Uterus (tissue), 4 donors: ENCODE measurements at places on chromosomes 2 and 18. TPM values are rescaled to one million over a fixed set of nuclear protein-coding genes. Genes with fewer than 3 reads are reported as not detected.

DCDC2C gene
- not detected for total RNA-seq

TMEM17 gene
- not detected for total RNA-seq

GKN1 gene
- not detected for total RNA-seq

RIF1 gene
- 49.7 TPM for total RNA-seq

STK17B gene
- 25.6 TPM for total RNA-seq

GRHL1 gene
- 0.59 TPM for total RNA-seq
